ENCODE measurements at places on chromosomes 1 and 21.
A peak's percentile ranks its signal among the peaks of the same experiment; 100 is the strongest.

- H3K4me3 ChIP-seq = no peak overlapping the region
- DNase-seq = peak; percentile 38
- H3K4me1 ChIP-seq = peaks cover 10% of the 10 kb centered on the region
- H3K27me3 ChIP-seq = no peaks in the 10 kb centered on the region
Observed at GRCh38 chr1:150683914-150684313, 13.0 kb downstream of the GOLPH3L start.

DNA sequence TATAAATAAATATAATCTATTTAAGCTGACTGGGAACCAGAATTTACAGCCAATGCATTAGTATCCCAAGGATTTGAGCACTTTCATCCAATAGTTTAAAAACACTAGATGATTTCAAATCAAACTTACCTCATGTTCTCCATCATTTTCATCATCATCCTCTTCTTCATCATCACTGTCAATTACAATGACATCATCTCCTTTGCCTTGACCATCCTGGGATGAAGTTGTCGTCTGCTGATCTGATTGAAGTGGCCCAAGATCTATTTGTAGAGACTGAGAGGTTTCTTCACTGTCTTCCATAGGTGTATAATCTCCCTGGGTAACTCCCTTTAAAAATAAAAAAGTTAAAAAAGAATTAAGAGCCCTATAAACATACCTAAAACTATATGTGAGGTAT, 47.7 kb downstream of the TPR start:
- DNase-seq = no peak
- peaks cover 17% of the 10 kb centered on the region for H3K36me3 ChIP-seq
- no peaks in the 10 kb centered on the region for H3K27me3 ChIP-seq
- no peak overlapping the region for H3K27ac ChIP-seq

- DNase-seq = peak; percentile 15
- no peak overlapping the region for H3K4me3 ChIP-seq
- H3K27ac ChIP-seq = no peak overlapping the region
- H3K27me3 ChIP-seq = peaks cover 24% of the 10 kb centered on the region
Observed at GRCh38 chr1:2318314-2319278, 72.8 kb downstream of the MORN1 start.

DNA sequence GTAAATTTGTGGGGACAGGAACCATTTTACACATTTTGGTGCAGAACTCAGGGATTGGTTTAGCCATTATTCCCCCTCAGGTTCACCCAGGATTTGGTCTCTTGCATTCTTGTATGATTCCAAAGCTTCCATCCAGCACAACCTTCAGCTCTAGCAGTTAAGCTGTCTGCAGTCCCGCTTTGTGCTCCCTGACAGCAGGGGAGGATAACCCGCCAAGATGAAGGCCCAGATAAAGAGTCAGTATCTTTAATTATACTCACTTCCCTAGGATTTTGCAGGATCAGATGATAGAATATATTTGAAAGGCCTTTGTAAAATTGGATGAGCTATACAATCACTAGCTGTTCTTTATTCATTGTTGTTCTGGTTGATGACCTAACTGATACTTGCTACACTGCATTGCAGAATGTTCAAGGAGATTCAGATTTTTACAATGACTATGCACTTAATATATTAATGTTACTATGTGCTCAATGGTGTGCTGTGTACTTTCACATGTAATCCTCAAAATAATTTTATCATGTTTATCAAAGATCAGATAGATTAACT, 49.8 kb downstream of the SLC16A1 start:
- no peaks in the 10 kb centered on the region for H3K36me3 ChIP-seq
- no peaks in the 10 kb centered on the region for H3K4me1 ChIP-seq
- no peak overlapping the region for H3K4me3 ChIP-seq

- no peaks in the 10 kb centered on the region for H3K36me3 ChIP-seq
- DNase-seq = no peak
- no peaks in the 10 kb centered on the region for H3K4me1 ChIP-seq
- no peaks in the 10 kb centered on the region for H3K27me3 ChIP-seq
Observed at GRCh38 chr1:30618335-30618747, 105.0 kb downstream of the MATN1 start.

- no peaks in the 10 kb centered on the region for H3K4me1 ChIP-seq
- no peaks in the 10 kb centered on the region for H3K36me3 ChIP-seq
- DNase-seq = no peak
- no peak overlapping the region for H3K27ac ChIP-seq
Observed at GRCh38 chr1:34712007-34712688, 42.7 kb upstream of the GJB5 start.

GRCh38 chr1:222644636-222644980, 26.7 kb downstream of the MIA3 start:
- peaks cover 13% of the 10 kb centered on the region for H3K4me1 ChIP-seq
- H3K36me3 ChIP-seq = peaks cover 24% of the 10 kb centered on the region
- DNase-seq = no peak
- peak overlapping the region; percentile 95 for H3K4me3 ChIP-seq
- H3K27me3 ChIP-seq = no peaks in the 10 kb centered on the region
- H3K27ac ChIP-seq = peak overlapping the region; percentile 97

DNA sequence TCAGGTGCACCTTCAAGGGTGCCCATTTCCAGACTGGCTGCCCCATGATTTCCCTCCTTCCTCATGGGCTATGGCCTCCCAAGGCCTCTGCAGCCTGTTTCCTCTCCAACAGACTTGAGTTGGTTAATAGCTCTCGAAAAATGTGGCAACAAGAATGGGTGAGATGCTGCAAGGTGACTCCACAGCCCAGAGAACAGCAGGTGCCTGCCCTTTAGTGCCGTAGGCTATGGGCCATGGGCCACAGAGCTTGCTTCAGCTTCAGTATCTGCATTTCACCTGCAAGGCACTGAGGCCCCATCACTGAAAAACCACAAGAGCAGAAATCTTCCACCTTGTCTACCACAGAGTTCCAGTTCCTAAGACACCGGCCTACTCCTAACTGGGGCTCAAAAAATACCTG, 122.0 kb downstream of the ETS2 start:
- H3K27ac ChIP-seq = no peak overlapping the region
- H3K4me3 ChIP-seq = no peak overlapping the region
- no peaks in the 10 kb centered on the region for H3K36me3 ChIP-seq
- H3K27me3 ChIP-seq = peaks cover 12% of the 10 kb centered on the region
- no peak for DNase-seq

DNA sequence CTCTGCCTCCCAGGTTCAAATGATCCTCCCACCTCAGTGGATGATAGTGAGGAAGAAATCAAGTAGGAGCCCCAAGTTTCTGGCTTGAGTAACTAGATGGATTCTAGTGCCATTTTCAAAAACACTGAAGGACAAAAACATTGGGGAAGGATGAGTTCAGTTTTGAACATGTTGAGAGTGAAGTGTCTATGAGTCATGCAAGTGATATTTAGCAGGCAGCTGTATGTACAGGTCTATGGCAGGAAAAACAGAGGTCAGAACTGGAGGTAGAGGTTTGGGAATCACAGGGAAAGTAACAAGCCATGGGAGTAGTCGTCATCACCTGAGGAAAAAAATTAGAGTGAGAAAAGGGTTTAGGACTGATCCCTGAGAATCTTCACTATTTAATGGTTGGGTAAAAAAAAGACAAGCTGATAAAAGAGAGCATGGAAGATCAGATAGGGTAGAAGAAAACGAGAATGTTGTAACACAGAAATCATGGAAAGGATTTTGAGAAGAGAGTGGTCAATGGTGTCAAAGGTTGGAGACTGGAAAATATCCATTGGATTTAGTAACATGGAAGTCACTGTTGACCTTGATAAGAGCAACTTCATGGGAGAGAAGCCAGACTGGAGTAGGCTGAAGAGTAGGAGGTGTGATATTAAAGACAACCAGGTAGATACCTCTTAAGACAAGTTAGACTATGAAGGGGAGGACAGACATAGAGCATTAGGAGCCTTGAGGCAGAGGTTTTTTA, 53.1 kb downstream of the DIPK1A start:
- H3K27me3 ChIP-seq = no peaks in the 10 kb centered on the region
- H3K27ac ChIP-seq = no peak overlapping the region
- peaks cover 15% of the 10 kb centered on the region for H3K4me1 ChIP-seq
- no peak for DNase-seq
- H3K36me3 ChIP-seq = peaks cover 6% of the 10 kb centered on the region

DNA sequence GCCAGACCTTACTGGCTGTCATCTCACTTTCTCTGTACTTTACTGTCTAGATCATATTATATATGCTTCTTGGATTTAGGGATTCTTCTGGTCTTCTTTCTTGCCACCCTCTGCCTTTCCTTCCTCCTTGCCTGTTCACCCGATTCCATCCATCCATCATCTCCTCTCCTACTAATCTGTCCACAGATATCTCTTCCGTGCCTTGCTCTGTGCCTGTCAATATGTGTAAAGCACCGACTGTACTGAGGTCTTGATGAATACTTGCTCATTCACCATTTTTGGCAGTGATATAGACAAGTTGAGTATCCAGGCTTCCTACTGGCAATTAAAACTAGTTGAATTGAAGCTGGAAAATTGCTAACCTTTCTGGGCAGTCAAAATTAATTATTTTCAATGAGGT, 8.1 kb downstream of the FMN2 start:
- H3K4me1 ChIP-seq = no peaks in the 10 kb centered on the region
- H3K27ac ChIP-seq = no peak overlapping the region
- no peaks in the 10 kb centered on the region for H3K36me3 ChIP-seq
- H3K27me3 ChIP-seq = no peaks in the 10 kb centered on the region

DNA sequence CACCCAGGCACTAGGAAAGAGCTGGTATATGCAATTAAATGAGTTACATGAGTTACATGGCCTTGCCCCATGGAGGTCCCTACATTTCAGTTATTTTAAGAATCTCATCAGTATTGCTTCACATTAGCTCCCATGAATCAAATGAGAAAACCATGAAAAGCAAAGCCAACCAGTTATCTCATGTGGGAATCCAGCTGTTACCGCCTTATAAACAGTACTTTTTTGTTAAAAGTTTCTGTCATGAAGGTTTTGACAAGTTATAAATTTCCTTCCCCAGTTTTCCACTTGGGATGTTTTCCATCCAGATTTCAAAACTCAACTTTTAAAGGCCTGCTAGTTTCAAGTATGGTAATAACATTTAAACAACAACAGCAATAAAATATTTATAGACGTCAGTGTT, 544.8 kb downstream of the NUF2 start:
- no peaks in the 10 kb centered on the region for H3K36me3 ChIP-seq
- H3K27me3 ChIP-seq = no peaks in the 10 kb centered on the region
- H3K4me1 ChIP-seq = no peaks in the 10 kb centered on the region
- no peak overlapping the region for H3K27ac ChIP-seq

GRCh38 chr1:37294529-37294928, 179.9 kb upstream of the ZC3H12A start:
- no peak overlapping the region for H3K27ac ChIP-seq
- no peak for DNase-seq
- no peaks in the 10 kb centered on the region for H3K36me3 ChIP-seq
- peaks cover 35% of the 10 kb centered on the region for H3K4me1 ChIP-seq

DNA sequence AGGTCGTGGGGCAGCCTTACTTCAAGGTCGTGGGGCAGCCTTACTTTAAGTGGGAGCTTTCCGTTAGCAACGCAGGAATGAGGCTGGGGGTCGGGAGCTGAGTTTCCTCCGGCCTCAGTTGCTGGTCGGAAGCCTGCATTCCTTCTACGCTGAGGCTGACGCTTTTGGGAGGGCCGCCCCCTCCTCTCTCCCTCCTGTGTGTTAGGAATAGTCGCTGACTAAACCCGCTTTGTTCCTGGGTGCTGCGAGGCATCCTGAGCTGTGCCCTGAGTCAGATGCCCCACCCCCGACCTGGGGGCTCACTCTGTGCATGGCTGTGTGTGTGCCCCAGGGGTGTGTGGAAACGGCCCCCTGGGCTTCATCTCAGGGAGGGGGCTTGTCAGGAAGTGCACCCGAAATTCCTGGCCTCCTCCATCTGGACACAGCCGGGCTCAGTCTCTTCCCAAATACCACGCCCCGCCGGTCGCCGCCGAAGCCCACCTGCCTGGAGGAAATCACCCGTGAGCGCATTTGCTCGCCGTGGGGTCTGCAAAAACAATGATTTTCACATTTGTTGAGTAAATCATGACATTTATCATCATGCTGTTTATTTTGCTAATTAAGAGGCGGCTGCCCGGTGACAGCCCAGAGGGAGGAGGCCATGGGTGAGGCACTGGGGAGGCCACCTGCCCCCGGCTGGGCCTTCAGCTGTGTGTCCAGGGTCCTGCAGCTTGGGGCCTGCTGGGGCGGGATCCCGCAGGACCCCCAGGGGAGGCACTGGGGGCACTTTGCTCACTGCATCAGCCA, 121.4 kb downstream of the PRDM16 start:
- no peaks in the 10 kb centered on the region for H3K4me1 ChIP-seq
- H3K36me3 ChIP-seq = no peaks in the 10 kb centered on the region
- no peak for DNase-seq
- H3K27me3 ChIP-seq = peaks cover 2% of the 10 kb centered on the region
- H3K4me3 ChIP-seq = no peak overlapping the region
- H3K27ac ChIP-seq = no peak overlapping the region

DNA sequence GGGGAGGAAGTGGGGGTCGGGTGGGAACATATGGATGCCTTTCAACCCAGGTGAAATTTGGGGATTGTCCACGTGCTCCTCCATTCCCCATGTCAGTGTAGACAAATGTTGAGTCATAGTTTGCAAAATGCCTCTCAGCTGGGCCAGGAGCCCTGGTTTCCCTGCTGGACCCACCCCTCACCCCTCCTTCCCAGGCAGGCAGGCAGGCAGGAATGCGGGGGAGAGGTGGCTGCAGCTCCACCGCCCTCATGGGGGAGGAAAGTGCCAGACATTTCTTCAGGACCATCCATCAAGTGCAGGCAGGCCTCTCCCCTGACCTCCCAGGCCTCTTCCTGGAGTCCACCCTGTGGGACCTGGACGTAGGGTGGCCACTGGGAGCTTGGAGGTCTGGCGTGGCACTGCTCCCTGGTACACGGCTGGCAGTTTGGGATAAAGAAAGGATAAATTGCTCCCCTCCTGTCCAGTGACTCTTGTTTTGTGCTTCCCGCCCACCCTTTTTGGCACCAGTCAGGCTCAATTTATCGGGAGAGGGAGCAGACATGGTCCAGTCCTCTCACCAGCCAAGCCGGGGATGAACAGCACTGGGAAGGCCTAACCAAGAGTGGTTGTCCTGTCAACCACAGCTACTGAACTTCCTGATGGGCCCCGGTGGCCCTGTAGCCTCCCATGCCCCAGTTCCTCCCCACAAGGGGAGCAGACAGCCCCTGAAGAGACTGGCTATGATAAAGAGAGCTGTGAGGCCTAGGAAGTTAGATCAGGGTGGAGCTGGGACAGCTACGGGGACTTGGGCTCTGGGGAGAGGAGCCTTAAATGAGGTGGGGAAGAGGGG, 18.9 kb downstream of the NPR1 start:
- DNase-seq = no peak
- H3K27me3 ChIP-seq = no peaks in the 10 kb centered on the region
- H3K4me1 ChIP-seq = peaks cover 7% of the 10 kb centered on the region
- H3K4me3 ChIP-seq = no peak overlapping the region
- no peak overlapping the region for H3K27ac ChIP-seq
- H3K36me3 ChIP-seq = no peaks in the 10 kb centered on the region

- no peaks in the 10 kb centered on the region for H3K27me3 ChIP-seq
- no peaks in the 10 kb centered on the region for H3K36me3 ChIP-seq
- H3K4me1 ChIP-seq = no peaks in the 10 kb centered on the region
Observed at GRCh38 chr1:2059290-2059953, 9.2 kb downstream of the PRKCZ start.

- H3K27ac ChIP-seq = no peak overlapping the region
- H3K4me3 ChIP-seq = no peak overlapping the region
- no peak for DNase-seq
- peaks cover 6% of the 10 kb centered on the region for H3K4me1 ChIP-seq
- H3K27me3 ChIP-seq = no peaks in the 10 kb centered on the region
- peaks cover 5% of the 10 kb centered on the region for H3K36me3 ChIP-seq
Observed at GRCh38 chr1:185068341-185068740, 23.0 kb downstream of the RNF2 start.

GRCh38 chr1:153801786-153802697, 26.8 kb downstream of the SLC27A3 start:
- no peak for DNase-seq
- H3K27me3 ChIP-seq = no peaks in the 10 kb centered on the region
- peaks cover 44% of the 10 kb centered on the region for H3K4me1 ChIP-seq
- H3K4me3 ChIP-seq = no peak overlapping the region

Data from B cell (primary cell).